ENCODE measurements at places on chromosomes 12 and 14. TPM values are rescaled to one million over a fixed set of nuclear protein-coding genes. Genes with fewer than 3 reads are reported as not detected.
A peak's percentile ranks its signal among the peaks of the same experiment; 100 is the strongest.

GPR137C gene
- total RNA-seq: 0.40 TPM

DNA sequence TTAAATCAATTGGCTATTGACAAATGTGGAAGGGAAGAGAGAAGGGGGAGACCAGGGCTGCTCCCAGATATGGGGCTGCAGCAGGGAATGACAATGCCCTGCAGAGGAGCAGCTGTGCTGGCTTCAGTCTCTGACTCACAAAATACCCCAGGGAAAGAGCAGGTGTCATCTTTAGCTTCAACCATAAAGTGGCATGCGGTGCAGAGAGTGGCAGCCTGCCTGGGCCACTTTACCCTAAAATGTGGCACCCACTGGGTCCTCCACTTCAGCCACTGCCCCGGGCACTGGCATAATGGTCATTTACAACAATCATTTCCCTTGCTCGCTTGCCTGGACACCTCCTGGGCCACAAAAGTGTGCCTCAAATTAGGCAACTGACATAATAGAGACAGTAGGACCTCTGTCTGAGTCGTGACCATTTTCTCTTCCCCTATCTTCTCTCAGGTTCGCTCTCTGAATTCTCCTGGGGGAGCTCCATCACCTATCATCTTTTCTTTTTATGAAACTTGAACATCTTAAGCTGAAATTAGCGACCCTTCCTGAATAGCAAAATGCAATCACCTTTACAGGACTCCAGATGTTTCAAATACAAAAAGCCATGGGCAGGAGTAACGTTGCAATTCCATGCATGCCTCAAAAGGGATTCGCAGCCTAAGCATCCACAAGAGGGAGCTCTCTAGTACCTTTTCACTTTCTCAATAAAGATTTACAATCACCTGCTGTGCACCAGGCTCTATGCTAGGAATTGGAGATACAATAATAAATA lies 179.9 kb upstream of the ATF7IP start:
- H3K27me3 ChIP-seq: no peaks in the 10 kb centered on the region
- no peak overlapping the region for H3K4me3 ChIP-seq
- peak overlapping the region; percentile 14 for H3K27ac ChIP-seq
- no peaks in the 10 kb centered on the region for H3K4me1 ChIP-seq
- peak; percentile 61 for DNase-seq
- H3K36me3 ChIP-seq: no peaks in the 10 kb centered on the region

DNA sequence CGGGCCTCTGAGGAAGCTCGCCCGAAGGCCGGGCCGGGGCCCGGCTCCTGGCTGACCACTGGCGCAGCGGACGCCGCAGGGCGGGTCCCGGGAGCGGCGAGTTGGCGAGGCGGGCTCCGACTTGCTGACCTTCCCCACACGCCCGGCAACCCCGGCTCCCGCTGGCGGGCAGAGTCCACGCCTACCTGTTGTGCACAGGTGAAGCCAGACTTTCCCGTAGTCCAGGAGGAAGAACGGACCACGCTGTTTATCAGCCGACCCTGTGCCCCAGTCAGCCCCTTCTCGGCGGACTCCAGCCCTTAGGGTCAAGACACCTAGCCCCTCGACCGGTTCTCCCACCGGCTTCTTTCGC lies 407 bp downstream of the HEATR5A start:
- DNase-seq: peak; percentile 84
- H3K4me1 ChIP-seq: peaks cover 13% of the 10 kb centered on the region
- no peaks in the 10 kb centered on the region for H3K36me3 ChIP-seq
- peak overlapping the region; percentile 46 for H3K4me3 ChIP-seq
- peak overlapping the region; percentile 91 for H3K27ac ChIP-seq

DNA sequence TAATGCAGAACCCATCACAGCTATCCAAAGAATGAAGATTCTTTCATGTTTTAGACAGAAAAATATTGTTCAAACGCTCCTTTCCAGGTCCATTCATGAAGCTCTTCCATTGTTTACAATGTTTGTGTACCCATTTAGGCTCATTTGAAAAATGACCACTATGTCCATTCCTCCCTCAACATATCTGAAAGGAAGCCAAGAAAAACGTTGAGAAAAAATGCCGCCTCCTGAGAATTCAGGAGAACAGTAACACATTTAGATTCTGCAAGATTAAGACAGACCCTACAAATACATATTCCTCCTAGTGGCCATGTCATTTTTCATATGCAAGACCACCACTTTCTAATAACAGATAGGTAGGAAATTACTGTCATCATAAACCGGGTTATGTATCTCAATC lies 124.4 kb downstream of the SLC25A21 start:
- DNase-seq: no peak
- H3K27me3 ChIP-seq: no peaks in the 10 kb centered on the region
- H3K4me1 ChIP-seq: no peaks in the 10 kb centered on the region
- H3K36me3 ChIP-seq: no peaks in the 10 kb centered on the region

DNA sequence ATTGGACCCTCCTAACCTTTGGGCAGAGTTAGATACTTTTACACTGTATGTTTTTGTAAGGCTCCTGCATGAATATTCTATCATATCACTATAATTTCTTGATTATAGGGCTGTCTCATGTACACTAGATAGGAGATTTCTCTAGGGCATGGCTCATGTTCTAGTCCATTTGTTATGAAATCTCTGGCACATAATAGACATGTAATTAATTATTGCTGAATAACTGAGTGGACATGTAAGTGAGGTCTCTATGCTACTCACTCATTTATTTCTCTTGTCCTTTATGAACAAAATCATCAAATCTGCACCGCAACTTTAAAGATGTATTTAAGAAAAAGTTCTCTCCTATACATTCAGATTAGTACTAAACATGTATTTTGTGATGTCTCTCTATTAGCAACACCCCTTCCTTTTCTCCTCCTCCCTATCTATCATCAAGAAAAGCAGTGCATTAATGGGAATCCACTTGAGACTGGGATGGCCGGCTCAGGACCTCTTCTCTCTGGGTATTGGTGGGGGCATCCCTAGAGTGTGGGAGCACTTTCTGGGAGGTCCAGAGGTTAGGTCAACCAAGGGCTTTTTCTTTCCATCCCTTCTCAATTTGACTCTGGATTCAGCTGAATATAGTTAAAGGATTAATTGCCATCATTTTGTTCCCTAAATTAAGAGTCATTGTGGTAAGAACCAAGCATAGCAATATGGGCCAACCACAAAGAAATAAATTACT lies 168.0 kb upstream of the HMGA2 start:
- no peak overlapping the region for H3K27ac ChIP-seq
- no peaks in the 10 kb centered on the region for H3K27me3 ChIP-seq
- no peak for DNase-seq
- no peak overlapping the region for H3K4me3 ChIP-seq
- H3K4me1 ChIP-seq: no peaks in the 10 kb centered on the region
- no peaks in the 10 kb centered on the region for H3K36me3 ChIP-seq

- H3K36me3 ChIP-seq: no peaks in the 10 kb centered on the region
- no peak for DNase-seq
- H3K27ac ChIP-seq: no peak overlapping the region
- H3K27me3 ChIP-seq: no peaks in the 10 kb centered on the region
- no peak overlapping the region for H3K4me3 ChIP-seq
- H3K4me1 ChIP-seq: peaks cover 3% of the 10 kb centered on the region
Observed at GRCh38 chr12:87667378-87667777, 361.8 kb downstream of the C12orf50 start.

DIO3 gene
- total RNA-seq: 2.9 TPM

DNA sequence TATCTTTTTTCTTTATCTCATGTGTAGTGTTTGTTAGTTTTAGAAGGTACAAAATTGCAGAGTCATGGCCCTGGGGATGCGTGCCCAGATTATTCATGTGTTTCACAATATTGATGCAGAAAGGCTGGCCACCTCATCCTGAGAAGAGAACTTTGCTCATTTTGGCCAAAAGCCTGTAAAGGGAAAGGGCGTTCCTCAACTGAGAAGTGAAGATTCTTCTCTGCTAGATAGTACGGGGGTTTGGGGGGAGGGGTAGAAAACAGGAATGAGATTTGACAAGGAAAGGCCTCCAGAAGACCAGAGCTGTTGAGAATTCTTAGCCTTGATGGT lies 1.7 kb downstream of the MGST1 start:
- no peaks in the 10 kb centered on the region for H3K36me3 ChIP-seq
- H3K4me1 ChIP-seq: peaks cover 44% of the 10 kb centered on the region
- no peaks in the 10 kb centered on the region for H3K27me3 ChIP-seq
- no peak overlapping the region for H3K4me3 ChIP-seq

- DNase-seq: peak; percentile 72
- H3K27ac ChIP-seq: no peak overlapping the region
- no peak overlapping the region for H3K4me3 ChIP-seq
Observed at GRCh38 chr12:123237646-123238329, 4.6 kb downstream of the MTRFR start.

- no peak overlapping the region for H3K4me3 ChIP-seq
- no peak for DNase-seq
- H3K36me3 ChIP-seq: peaks cover 24% of the 10 kb centered on the region
- no peaks in the 10 kb centered on the region for H3K27me3 ChIP-seq
- H3K4me1 ChIP-seq: peaks cover 12% of the 10 kb centered on the region
Observed at GRCh38 chr12:124323771-124324530, 29.1 kb downstream of the RFLNA start.

GRCh38 chr14:93161411-93161940 lies 23.2 kb downstream of the MOAP1 start:
- no peaks in the 10 kb centered on the region for H3K4me1 ChIP-seq
- H3K27ac ChIP-seq: no peak overlapping the region
- no peaks in the 10 kb centered on the region for H3K36me3 ChIP-seq
- no peaks in the 10 kb centered on the region for H3K27me3 ChIP-seq

GRCh38 chr14:24238527-24239037 lies 3.8 kb downstream of the TINF2 start:
- H3K4me1 ChIP-seq: peaks cover 31% of the 10 kb centered on the region
- no peak overlapping the region for H3K4me3 ChIP-seq
- H3K36me3 ChIP-seq: no peaks in the 10 kb centered on the region

DNA sequence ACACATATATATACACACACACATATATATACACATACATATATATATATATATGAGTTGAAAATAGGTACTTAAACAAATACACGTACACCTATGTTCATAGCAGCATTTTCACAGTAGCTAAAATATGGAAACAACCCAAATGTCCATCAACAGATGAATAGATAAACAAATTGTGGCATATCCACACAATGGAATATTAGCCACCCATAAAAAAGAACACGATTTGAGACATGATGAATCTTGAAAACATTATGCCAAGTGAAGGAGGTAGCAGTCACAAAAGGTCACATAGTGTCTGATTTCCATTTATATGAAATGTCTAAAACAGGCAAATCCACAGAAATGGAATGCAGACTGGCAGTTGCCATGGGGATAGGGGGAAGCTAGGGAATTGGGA lies 276.3 kb downstream of the KSR2 start:
- H3K36me3 ChIP-seq: no peaks in the 10 kb centered on the region
- H3K27ac ChIP-seq: no peak overlapping the region
- DNase-seq: no peak
- no peaks in the 10 kb centered on the region for H3K27me3 ChIP-seq
- no peak overlapping the region for H3K4me3 ChIP-seq
- H3K4me1 ChIP-seq: no peaks in the 10 kb centered on the region

GRCh38 chr12:41993283-41993682 lies 151.4 kb downstream of the GXYLT1 start:
- no peaks in the 10 kb centered on the region for H3K36me3 ChIP-seq
- no peak for DNase-seq
- H3K4me3 ChIP-seq: no peak overlapping the region
- no peak overlapping the region for H3K27ac ChIP-seq
- no peaks in the 10 kb centered on the region for H3K4me1 ChIP-seq
- no peaks in the 10 kb centered on the region for H3K27me3 ChIP-seq

DNA sequence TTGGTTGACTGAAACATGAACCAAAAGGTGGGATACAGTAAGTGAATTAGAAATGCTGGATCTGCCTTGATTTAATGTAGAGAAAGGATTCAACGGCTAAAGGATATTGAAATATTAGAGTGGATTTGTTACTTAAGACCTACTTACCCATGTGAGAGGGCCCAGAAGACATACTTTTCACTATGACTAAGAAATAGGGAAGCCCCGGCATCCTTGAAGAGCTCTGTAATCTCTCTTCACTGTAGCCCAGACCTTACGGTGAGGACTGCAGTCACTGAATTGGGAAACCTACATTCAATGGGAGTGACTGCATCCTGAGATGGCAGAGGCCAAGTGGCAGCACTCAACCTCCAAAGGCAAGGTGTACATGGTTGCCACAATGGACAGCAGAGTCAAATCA lies 52.5 kb downstream of the KANSL2 start:
- H3K36me3 ChIP-seq: no peaks in the 10 kb centered on the region
- no peaks in the 10 kb centered on the region for H3K4me1 ChIP-seq
- H3K4me3 ChIP-seq: no peak overlapping the region
- no peak for DNase-seq
- H3K27me3 ChIP-seq: peaks cover 20% of the 10 kb centered on the region

P2RX7 gene
- 7.0 TPM for total RNA-seq

- peak within 1 kb of the TSS; percentile 90 for H3K27ac ChIP-seq
- no peaks in the 10 kb centered on the region for H3K36me3 ChIP-seq
- peak; percentile 87 for DNase-seq
- no peaks in the 10 kb centered on the region for H3K4me1 ChIP-seq
Observed at GRCh38 chr12:56751712-56752598, at the start of gene PRIM1. Gene PRIM1, minus strand, starts transcription at chr12:56752323. Its CDS starts 25 bp downstream, at chr12:56752298.

DPPA3 gene
- total RNA-seq: not detected

Measured in transverse colon (tissue), 4 donors.